ENCODE measurements at places on chromosomes 7 and 10.

DNA sequence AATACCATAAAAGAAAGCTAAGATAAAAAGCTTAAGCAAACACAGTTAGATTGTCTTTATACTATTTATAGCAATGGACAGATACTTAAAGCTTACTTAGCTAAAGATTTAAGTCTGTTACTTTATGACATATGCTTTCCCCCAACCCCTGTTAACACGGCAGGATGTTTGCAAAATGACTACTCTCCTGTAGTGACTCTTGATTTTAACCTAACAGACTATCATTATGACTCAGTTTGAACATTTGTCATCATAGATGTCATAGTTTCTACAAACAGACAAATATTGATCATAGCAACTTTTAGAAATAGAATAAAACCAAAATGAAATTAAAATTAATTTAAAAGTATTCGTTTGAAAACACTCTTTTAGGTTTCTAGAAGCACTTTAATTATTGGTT is 7.8 kb upstream of the COMMD3 start:
- no peak for DNase-seq

- no peak for DNase-seq
Measured at GRCh38 chr7:1103789-1104515, 16.0 kb downstream of the GPER1 start.

DNA sequence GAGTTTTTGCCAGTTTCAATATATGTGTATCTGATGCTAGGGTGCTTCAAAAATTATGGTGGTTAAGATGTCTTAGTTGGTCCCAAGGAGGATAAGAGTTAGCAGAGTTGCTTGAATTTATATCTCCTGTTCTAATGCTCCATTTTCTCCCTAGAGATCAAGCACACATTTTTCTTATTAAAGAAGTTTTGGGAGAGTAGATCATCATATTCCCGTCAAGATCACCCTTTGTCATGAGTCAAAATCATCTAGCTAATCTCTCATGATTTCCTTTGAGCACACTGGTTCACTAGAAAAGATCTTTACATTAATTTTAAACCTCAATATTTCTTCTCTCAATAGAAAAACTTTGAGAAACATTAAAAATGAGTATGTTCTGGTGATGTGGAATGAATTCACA is 429.9 kb upstream of the SEMA3A start:
- no peak for DNase-seq

DNA sequence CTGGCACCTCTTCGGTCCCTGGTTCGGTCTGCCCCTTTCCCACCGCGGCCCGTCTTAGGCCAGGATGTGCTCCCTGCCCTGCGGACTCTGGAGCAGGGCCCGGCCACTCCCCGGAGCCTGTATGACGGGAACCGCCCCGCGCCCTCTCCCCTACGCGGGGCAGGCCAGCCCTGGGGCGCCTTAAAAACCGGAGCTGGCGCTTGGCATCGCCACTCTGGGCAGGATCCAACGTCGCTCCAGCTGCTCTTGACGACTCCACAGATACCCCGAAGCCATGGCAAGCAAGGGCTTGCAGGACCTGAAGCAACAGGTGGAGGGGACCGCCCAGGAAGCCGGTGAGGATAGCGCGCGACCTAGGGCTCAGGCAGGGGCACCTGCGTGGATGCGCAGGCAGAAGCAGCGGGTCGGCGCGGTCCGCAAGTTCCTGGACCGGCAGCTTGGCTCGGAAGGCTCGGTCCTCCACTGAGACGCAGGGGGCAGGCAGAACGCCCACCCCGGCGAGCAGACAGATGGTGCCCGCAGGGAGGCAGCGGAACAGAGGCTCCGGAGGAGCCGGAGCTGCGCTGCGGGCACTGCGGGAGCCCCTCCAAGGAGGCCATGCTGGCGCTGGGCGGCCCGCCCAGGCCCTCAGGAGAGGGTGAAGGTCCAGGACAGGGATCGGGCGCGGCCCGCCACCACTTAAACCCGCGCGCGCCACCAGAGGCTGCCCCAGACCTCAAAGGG is at the start of gene ADIRF:
TSS of gene ADIRF (plus strand) at position 212 of the 723 bp plus-strand sequence. CDS start at position 275, 63 bp downstream.
- peak; percentile 74 for DNase-seq

GRCh38 chr10:113179265-113179664 is 229.2 kb downstream of the TCF7L2 start:
- no peak for DNase-seq
